Effector memory CD4-positive, alpha-beta T cell (primary cell): ENCODE measurements at places on chromosomes 5 and 9.

GRCh38 chr9:26261503-26262330 lies 583.5 kb upstream of the TUSC1 start:
- no peak for DNase-seq

- no peak for DNase-seq
Observed at GRCh38 chr9:73761905-73762304, 610.2 kb downstream of the ANXA1 start.

GRCh38 chr9:132372177-132373095 lies 17.6 kb upstream of the SETX start:
- no peak for DNase-seq

DNA sequence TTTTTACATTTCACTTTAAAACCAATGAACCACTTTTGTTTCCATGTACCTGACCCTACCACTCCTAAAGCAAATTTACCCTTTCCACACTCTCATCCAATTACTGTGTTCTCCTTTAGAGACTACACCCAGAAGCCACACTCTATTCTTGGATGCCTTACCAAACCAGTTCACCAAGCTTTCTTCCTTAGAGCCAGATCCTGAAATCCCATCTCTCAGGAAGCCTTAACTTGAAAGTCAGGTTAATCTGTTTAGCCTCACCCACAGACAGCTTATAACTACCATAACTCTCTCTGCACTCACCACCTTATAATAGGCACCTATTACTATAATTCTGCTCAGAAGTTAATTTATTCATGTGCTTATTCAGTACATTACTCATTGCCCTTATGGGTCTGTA lies 4.3 kb downstream of the CSNK1A1 start:
- no peak for DNase-seq

GRCh38 chr5:127886-128285 lies 35.9 kb downstream of the PLEKHG4B start:
- DNase-seq: no peak

- DNase-seq: no peak
Observed at GRCh38 chr5:2699686-2700085, 51.8 kb downstream of the IRX2 start.

DNA sequence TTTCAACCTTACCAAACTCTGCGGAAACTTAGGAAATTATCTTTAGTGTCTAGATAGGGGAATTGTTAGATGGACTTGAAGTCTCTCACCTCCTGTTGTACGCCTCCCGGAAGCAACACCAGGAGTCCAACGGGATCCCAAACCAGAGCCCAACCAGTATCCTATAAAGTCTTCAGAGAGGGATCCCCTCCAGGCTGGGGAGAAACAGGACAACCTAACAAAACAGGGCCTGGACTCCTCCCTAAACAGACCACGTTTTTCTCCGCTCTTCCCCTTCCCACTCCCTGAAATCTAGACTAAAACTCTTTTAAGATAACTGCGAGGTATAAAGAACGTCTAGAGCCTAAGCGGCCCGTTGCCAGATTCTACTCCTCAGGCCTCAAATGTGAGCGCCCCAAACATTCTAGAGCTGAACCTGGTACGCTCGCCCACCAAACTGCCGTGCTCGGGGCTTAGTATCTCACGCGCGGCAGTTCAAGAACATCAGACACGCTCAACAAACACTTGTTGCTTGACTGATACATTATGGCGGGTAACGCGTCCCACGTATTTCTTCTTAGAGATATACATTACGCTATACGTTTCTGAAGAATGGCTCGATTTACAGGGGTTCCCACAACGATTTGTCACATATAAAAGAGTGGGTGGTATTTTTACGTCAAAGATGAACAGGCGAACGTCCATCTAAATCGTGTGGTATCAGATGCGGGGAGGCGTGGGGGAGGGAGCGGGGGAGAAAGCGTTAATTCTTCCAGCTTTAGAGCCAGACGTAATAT lies 663 bp upstream of the SMIM27 start:
- DNase-seq: no peak

GRCh38 chr5:170960567-170960966 lies 98.7 kb downstream of the RANBP17 start:
- no peak for DNase-seq

DNA sequence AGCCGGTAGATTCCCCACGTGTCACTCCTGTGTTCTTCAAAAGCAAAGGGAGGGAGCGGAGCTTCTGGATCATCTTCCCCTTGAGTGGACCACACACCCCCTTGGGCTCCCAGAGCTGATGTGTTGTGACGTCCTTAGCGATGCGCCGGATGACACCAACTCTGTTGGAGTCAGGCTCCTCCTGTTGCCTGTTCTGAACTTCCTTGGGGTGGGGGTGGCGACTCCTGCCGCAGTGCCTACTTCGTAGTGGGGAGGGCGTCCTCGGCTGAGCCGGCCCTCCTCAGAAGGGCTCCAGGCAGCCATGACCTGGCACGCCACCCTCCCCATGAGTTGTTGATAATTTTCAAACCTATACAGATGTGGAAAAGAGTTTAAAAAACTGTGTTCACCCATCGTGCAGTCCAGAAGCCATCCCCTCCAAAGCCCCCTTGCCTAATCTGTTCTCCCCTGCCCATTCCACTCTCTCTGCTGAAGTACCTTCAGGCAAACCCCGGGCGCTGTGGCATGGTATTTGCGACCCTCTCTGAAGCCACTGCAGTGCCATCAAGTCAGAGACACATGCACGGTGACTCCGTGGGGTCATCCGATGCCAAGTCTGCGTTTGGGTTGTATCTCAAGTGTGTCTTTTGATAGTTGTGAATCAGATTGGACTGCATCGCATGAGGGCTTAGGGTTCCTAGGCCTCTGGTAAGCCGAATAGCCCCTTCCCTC lies 16.7 kb downstream of the EXOC3 start:
- no peak for DNase-seq

DNA sequence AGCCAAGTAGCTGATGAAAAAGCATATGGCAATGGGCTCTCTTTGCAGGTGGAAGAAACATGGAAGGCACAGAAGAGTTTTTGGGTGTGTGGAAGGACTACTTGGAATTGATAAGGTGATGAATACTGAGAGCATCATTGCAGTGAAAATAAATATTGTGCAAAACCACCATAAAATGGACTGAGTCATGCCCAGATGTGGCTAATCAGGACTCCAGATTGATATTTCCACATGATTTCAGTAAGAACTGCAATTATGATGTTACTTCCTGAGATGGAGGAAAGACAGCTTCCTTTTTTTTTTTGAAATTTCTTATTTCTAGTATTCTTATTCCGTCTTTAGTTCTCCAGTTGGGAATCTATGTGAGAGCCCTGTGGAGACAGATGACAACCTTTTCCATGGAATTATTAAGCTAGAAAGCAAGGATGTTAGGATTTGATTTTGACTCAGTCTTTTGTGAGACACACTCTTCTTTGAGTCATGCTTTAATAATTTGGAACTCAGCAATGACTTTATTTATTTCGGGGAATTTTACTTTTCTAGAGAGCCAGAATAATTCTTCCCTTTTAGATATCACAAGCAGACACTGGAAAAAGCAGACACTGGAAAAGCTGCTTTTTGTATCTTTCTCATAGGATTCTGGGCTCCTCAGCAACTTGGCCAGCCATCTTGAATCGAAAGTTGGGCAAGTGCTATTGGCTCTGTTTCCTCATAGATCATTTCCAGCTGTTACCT lies 94.2 kb upstream of the VCAN start:
- no peak for DNase-seq

DNA sequence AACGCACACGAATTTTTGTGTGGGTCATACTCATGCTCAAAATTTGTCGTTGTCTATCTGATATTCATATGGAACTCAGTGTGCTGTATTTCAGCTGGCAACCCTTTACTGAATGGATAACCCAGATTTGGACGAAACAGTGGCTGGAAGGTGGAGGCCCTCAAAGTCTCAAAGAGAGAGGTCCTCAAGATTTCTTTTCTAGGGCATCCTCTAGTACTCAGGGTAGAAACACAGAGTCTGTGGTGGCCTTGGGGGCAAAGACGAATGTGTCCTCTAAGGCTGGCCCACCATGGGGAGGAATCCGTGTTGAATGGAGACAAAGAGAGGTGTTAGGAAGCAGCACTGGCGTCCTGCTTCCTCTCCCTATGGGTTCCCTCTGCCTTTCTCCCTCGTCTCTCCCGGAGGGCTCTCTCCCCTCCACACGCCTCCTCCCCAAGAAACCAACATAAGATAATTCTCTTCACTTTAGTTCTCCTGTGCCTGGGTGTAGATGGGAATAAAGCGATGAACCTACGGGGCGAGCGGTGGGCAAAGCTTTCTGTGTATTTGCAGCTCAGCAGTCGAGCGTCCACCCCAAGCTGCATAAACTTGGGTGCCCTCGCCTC lies 333.7 kb downstream of the CWC27 start:
- no peak for DNase-seq
